Heart right ventricle (tissue), 16 donors: ENCODE measurements at places on chromosomes 12 and 14. TPM values are rescaled to one million over a fixed set of nuclear protein-coding genes. Genes with fewer than 3 reads are reported as not detected.

The REM2 gene
- total RNA-seq, result 0.25 TPM

The ACSS3 gene
- 23.3 TPM for total RNA-seq

The CCT2 gene
- total RNA-seq, result 61.3 TPM

The PLEK2 gene
- total RNA-seq, result not detected

The TUNAR gene
- total RNA-seq, result not detected

The LRTM2 gene
- not detected for total RNA-seq

The ESR2 gene
- total RNA-seq, result 1.2 TPM

The KERA gene
- not detected for total RNA-seq

The PTPN21 gene
- total RNA-seq, result 25.0 TPM

The FOXG1 gene
- not detected for total RNA-seq

The IL31 gene
- total RNA-seq, result not detected

The SMCO2 gene
- total RNA-seq, result not detected

The INSM2 gene
- not detected for total RNA-seq

The SOS2 gene
- 29.1 TPM for total RNA-seq

The GPX2 gene
- total RNA-seq, result not detected

The ABCD4 gene
- 26.3 TPM for total RNA-seq

The GDF3 gene
- total RNA-seq, result not detected

The P2RX2 gene
- not detected for total RNA-seq

The KCNC2 gene
- total RNA-seq, result not detected

The BIN2 gene
- total RNA-seq, result 13.2 TPM

The RND1 gene
- 1.3 TPM for total RNA-seq

The PDE3A gene
- total RNA-seq, result 360 TPM

The NRXN3 gene
- 0.62 TPM for total RNA-seq

The LGR5 gene
- not detected for total RNA-seq

The CCDC177 gene
- total RNA-seq, result not detected

The KRT75 gene
- not detected for total RNA-seq

The MYBPC1 gene
- total RNA-seq, result 0.92 TPM

The NPAS3 gene
- total RNA-seq, result 0.74 TPM

The WSCD2 gene
- total RNA-seq, result 1.1 TPM

The C1R gene
- 238 TPM for total RNA-seq

The DAO gene
- not detected for total RNA-seq

The VIPAS39 gene
- total RNA-seq, result 15.2 TPM

The SLCO1A2 gene
- total RNA-seq, result not detected

The TSPAN11 gene
- total RNA-seq, result 1.0 TPM
